ENCODE measurements at places on chromosomes 12 and 14.
A peak's percentile ranks its signal among the peaks of the same experiment; 100 is the strongest.

GRCh38 chr12:24133384-24133783 is 183.9 kb upstream of the SOX5 start:
- no peak for DNase-seq

- DNase-seq: no peak
These were observed 430.4 kb downstream of the NPAS3 start for GRCh38 chr14:33369041-33369440.

DNA sequence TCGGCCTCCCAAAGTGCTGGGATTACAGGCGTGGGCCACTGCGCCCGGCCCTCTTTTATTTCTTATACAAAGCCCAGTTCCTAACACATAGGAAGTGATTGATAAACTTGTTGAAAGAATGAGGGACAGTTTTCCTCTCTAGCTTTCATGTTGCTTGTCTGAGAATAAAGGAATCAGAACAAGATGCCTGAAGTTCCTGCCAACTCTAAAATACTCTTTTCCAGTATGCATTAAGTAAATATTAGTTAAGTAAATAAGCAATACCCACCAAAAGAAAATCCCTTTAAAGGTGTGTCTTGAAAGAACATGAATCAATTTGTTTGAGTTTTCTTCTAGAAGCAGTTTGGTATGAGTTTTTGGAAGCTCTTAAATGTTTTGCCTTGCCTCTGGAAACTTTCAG is 24.4 kb upstream of the CD27 start:
- DNase-seq: no peak

DNA sequence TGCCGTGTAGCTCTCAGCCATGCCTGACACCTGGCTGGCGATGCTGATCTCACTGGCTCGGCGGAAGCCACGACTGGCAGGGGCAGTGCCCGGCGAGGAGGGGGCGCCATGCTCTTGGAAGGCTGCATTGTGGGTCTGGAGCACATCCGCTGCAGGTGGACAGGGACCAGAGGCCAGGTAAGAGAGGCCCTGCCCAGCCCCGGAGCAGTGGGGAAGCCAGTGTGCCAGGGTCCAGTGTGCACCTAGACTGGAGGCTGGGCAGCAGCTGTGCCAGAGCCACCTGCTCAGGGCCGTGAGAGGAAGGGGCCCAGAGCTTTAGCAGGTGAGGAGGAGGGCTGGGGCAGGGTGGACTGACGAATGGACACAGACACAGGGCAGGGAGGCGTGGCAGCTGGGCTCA is 10.1 kb downstream of the ARL6IP4 start:
- DNase-seq: no peak

DNA sequence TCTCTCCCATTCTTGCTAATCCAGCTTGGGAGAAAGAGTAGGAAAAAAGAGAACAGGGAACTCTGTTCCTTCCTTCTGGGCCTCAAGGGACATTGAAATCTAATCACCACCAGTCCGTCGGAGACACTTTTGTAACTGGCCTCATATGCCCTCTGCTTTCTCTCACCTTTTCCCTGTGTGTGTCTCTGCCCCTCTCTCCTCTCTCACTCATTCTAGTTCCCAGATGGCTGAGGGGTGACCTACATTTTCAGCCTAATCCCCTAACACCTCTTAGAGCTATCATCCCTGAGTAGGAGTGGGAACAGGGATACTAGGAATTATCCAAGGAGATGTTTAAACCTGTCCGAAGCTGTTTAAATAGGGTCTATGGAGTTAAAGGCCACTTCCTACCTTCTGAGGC is 8.9 kb upstream of the PCK2 start:
- DNase-seq: no peak

GRCh38 chr12:31524791-31525495 is 66.0 kb downstream of the DENND5B start:
- DNase-seq: no peak

DNA sequence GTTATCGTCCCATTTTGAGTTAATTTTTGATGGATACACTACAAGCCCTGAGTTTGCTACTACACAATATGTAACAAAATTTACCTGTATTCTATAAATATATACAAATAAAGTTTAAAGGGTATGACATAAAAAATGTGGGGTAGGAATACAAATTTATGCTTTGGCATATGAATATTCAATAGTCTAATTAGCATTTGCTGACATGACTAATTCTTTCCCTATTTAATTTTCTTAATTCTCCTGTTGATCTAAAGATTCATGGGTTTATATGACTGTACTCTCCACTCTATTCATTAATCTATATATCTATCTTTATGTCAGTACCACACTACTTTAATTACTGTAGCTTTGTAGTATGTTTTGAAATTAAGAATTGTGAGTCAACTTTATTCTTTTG is 1840.7 kb upstream of the FLRT2 start:
- DNase-seq: no peak

GRCh38 chr14:26863736-26864135 is 265.9 kb upstream of the NOVA1 start:
- no peak for DNase-seq

DNA sequence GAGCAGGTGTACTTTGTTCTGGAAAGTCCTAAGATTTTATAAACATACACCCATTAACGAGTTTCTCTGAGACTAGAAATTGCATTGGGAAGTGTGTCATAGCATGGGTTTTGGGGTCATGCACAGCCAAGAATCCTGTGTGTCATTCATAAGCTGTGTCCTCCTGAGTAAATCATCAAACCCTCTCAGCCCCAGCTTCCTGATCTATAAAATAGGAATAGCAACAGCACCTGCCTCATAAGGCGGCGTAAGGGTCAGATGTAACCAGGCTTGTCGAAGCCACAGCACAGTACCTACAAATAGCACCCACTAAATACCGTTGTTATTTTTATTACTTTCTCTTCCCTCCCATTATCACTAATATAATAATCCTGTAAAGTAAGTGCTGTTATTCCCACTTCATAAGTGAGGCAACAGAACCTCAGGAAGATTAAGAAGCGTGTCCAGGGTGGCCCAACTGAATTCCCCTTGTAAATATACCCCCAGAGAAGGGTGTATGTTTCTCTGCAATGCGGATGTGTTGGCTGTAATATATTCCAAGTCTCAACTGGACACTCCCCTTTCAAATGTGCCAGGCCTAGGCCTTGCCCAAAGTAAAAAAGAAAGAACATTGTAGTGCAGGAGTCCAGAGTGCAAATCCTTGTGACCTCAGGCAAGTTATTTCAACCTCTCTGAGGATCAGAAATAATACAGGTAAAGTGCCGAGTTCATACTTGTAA is 188.3 kb upstream of the BCL2L14 start:
- no peak for DNase-seq

DNA sequence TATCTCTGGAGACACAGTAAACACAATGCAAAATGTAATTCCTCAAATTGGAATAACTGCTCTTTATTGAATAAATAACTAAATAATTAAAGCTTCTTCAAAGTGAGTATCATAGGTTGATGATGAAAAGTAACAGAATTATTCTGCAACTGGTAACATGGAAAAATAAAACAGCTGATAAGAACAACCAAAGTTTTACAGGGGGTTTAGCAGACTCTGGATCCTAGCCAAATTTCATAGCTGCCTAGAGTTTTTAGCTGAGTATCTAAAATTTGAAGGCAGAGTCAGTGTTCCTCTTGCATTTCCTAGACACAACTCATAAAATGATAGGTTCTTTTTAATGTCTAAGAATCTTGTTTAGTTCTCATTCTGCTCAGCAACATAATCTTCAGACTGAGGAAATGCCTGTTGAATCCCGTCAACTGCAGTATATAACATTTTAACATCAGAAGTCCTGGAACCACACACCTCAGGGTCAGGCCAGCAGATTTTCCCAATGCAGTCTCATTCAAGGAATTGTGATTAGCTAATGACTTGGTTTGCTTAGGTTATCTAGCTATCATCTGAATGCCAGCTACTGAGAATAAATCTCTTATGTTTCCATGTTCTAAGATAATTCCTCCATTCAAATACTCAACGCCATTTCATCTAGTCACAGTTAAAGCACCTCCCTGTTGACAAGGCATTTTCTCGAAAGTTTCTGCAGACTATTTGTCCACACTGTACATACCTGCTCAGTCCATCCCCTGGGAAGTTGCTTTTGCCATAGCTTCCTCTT is 411.6 kb downstream of the BCAT1 start:
- no peak for DNase-seq

DNA sequence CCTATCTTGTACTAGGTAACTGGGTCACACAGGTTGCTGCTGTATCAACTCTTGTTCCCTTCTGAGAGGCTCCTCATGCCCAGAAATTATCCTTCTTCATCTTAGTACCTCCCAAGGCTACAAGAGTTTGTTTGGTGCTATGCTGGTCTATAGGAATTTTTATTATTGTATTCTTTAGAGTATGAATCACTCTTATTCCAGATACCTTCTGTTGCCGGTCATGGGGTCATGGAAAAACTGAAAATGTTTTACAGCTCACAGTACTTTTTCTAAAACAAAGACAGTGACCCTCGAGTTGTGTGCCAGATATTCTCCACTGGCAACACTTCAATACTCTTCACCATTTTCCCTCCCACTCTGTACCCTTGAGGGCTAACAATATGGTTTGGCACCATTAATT is 1598.0 kb upstream of the TMEM132C start:
- DNase-seq: no peak

- DNase-seq: peak; percentile 32
These were observed 215.4 kb upstream of the RTL1 start for GRCh38 chr14:101118746-101119591.

- DNase-seq: no peak
These were observed 15.8 kb downstream of the KRT7 start for GRCh38 chr12:52248541-52249461.

GRCh38 chr12:70561550-70561949 is 75.7 kb downstream of the PTPRB start:
- no peak for DNase-seq

GRCh38 chr12:117361347-117361751 is at the start of gene NOS1:
Gene NOS1 (minus strand): TSS chr12:117361626. CDS start chr12:117331069, 30,557 bp downstream.
- no peak for DNase-seq

DNA sequence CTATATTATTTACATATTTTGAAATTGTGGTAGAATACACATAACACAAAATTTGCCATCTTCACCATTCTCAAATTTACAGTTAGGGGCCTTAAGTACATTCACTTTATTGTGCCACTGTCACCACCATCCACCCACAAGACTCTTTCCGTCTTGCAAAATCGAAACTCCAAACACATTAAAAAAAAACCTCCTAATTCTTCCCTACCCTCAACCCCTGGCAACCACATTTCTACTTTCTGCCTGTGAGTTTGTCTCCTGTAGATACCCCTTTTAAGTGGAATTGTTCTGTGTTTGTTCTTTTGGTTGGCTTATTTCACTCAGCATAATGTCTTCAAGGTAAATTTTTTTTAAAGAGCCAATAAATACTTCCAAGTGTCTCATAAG is 31.6 kb upstream of the AMIGO2 start:
- no peak for DNase-seq

DNA sequence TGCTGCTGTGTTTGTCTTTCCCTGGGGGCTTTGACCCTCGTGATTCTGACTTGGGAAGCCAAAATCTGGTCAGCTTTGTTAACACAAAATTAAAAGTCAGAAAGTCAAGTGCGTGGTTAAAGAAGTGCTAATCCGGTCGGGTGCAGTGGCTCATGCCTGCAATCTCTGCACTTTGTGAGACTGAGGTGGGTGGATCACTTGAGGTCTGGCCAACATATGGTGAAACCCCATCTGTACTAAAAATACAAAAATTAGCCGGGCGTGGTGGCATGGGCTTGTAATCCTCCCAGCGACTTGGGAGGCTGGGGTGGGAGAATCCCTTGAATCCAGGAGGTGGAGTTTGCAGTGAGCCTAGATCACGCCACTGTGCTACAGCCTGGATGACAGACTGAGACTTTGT is 844.6 kb downstream of the VRK1 start:
- no peak for DNase-seq

- DNase-seq: no peak
These were observed 12.0 kb upstream of the IL26 start for GRCh38 chr12:68237619-68238018.

DNA sequence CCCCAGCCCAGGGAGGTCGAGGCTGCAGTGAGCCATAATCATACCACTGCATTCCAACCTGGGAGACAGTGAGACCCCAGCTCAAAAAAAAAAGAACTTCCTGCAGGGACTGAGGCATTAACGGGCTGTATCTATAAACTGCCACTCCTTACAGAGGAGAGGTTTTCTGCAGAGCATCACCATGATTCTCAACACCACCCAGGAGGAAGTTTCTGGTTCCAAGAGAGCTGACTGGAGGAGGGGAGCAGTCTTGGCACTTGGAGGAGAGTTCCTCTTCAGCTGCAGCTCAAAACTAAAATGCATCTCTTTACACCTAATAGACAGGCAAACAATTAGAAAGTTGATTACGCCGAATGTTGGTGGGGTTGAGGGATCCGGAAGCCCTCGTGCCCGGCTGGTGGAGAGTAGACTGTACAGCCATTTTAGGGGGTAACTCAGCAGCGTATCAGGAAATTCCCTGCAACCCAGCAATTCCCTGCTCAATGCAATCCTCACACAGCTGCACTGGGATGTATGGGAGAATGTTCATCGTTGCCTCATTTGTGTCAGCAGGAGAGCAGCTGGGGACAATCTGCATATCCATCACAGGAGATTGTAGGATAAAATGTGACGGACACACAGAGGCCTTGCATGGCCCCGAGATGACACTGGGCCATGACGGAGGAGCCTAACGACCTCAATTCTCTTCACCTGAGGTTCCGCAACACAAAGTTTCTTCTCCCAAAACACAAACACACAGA is 36.6 kb downstream of the ACTN1 start:
- DNase-seq: no peak

DNA sequence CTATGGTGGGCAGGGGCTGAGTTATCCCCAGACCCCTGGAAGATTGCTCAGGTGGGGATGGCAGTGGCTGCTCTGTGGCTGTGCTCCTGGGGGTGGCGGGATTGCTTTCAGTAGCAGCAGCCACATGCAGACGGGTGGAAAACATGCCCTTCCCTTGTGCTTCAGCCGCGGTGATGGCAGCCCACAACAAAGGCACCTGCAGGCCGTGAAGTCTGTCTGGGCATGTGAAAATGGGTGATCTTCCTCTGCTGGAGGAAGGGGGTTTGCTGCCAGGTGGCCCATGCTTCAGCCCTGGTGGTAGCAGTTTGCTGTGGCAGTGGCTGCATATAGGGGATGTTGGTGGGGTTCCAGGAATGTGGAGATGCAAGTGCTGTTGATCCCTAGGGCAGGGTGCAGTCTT is 326.2 kb upstream of the RGS6 start:
- no peak for DNase-seq

GRCh38 chr14:103894034-103894722 is 34.1 kb upstream of the TDRD9 start:
- DNase-seq: no peak

DNA sequence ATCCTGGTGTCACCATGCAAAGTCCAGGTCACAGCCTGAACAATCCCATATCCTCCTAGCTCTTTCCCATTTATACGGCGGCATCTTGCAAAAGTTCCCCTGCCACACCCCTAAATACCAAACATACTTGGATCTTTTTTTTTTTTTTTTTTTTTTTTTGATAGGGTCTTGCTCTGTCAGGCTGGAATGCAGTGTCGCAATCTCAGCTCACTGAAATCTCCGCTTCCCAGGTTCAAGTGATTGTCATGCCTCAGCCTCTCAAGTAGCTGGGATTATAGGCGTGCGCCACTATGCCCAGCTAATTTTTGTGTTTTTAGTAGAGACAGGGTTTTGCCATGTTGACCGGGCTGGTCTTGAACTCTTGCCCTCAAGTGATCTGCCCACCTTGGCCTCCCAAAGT is 451.3 kb downstream of the GLT1D1 start:
- DNase-seq: no peak

- no peak for DNase-seq
These were observed 275.1 kb downstream of the IPO8 start for GRCh38 chr12:30420561-30420960.

GRCh38 chr14:89507926-89508460 is 91.0 kb upstream of the FOXN3 start:
- no peak for DNase-seq

Data from liver (tissue), 10 donors.